ENCODE measurements at places on chromosomes 3 and 15.

- DNase-seq = peak; percentile 72
Observed at GRCh38 chr3:45760878-45761711, 35.2 kb downstream of the SLC6A20 start.

DNA sequence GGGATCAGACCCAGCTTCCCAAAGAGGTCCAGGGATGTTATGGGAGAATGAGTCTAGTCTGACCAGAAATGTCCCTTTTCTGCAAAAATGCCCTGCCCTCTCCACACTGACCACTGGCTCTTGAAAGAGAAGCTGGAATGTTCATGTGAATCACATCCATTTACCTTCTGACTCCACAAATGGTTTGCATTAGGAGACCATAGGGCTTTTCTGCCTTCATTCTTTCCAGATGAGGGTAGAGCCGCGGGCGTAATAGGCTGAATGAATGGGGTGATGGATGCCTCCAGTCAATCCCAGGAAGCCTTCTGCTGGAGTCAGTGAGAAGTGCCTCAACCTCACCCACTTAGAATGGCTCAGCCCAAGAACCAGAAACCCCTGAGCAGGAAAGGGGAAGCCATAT, 47.2 kb upstream of the IREB2 start:
- DNase-seq = no peak

DNA sequence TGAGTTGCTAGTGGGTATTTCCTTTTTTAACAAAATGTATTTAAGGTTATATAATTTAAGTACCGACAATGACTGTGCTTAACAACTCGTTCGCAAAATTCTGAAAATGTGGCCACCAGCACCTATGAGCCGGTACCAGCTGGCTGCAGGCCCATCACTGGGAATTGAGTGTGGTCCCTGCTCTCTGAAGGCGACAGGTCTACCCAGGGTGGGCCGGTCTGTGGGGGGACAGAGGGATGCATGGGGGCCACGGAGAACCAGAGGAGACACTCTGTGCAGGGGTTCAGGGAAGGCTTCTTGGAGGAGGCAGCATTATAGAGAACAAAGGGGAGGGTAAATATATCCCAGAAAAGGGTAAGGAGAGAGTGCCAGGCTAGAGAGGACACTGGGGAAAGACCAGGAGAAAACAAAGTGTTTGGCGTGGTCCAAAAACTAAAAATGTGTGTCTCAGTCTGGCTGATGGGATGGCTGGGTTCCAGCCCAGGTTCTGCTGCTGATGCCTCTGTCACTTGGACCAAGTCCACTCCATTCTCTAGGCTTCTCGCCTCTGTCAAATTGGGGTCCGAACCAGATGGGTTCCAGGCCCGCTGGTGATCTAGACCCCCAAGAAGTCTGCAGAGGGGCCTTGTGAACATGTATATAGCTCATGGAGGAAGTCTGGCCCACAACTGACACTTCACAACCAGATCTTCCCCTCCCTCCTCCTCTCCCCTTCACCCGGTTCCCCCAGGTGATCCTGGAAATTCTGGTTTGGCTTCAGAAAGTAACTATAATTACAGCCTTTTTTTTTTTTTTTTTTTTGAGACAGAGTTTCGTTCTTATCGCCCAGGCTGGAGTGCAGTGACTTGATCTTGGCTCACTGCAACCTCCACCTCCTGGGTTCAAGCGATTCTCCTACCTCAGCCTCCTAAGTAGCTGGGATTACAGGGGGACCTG, 10.7 kb upstream of the CYP11A1 start:
- DNase-seq = no peak

- no peak for DNase-seq
Observed at GRCh38 chr15:29621616-29622015, 200.7 kb downstream of the TJP1 start.

- peak; percentile 13 for DNase-seq
Observed at GRCh38 chr3:90062016-90062415, 954.6 kb downstream of the EPHA3 start.

Measured in RWPE1 (cell line).